ENCODE measurements at places on chromosomes 11 and 22.

- no peak for DNase-seq
These were observed 20.5 kb upstream of the EFCAB6 start for GRCh38 chr22:43832393-43833265.

DNA sequence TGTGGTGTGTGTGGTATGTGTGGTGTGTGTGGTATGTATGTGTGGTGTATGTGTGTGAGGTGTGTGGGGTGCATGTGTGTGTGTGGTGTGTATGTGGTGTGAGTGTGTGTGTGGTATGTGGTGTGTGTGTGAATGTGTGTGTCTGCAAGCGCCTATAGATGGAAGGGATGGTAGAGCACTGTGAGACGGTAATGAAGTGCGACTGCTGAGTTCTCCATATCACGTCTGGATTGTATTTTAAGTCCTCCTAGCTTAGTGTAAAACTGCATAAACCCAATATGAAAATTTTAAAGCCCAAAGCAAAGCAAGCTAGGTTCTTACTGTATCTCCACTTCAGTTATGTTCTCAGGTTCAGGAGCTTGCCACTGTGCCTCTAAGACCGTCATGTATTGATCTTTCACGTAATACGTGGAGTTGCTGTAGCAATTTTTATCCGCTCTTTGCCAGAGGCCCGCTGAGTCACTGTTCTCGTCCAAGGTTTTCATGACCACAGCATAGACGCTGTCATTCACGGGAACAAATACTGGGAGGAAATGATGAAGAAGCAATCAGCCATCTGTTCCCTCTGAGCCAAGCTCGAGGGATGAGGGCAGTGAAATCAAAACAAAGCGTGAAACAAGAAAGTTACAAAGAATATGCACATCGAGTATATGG, 5.5 kb downstream of the PLET1 start:
- DNase-seq = no peak

DNA sequence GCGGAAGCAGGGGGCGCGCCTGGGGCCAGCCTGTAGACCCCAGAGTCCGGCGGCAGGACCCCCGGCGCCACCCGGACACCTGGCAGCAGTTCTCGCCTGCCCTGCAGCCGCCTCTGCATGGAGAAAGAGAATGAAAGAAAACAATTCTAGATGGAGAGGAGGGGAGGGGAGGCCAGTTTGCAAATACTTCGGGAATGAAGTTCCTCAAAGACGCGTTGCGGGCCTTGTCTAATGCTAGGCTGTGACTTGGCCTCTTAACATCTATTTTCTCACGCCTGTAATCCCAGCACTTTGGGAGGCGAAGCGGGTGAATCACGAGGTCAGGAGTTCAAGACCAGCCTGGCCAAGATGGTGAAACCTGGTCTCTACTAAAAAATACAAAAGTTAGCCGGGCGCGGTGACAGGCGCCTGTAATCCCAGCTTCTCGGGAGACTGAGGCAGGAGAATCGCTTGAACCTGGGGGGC, 2.1 kb upstream of the BARX2 start:
- no peak for DNase-seq

- DNase-seq = peak; percentile 43
These were observed 213.5 kb downstream of the CTTN start for GRCh38 chr11:70611821-70612220.

DNA sequence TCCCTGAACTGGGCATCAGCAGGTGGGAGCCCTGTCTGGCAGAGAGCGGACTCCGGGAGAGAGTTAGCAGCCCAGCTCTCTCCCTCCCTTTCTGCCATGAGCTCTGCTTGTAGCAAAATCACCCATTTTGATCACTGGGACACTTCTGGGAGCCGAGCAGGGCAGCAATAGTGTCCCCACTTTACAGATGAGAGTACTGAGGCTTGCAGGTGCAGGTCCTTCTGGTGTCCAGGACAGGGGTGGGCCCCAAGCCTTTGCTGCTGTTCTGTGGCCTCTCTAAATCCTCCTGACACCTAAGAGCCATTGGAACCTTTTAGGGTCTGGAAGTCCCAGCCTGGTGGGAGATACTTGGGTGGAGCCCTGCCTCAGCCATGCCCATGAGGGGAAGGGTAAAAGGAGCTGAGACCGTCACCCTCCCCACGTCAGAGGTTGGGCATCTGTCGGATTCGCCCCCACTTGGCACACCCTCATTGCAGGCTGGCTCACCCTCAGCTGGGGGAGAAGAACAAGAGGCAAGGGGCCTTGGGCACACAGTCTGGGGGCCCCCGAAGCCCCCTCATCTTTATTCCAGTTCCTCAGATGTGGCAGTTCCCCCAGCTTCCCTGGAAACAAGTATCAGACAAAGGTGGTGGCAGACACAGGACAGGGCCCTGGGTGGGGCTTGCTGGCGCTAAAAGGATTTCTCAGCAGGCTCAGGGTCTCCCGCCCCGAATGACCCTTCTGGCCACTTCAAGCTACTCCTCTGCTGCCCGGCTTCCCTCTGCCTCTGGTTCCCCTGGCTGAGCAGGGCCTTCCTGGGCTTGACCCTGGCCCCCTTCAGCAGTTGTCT, 4.5 kb downstream of the RIN1 start:
- DNase-seq = no peak

GRCh38 chr11:64777449-64778222, 706 bp downstream of the SF1 start:
- DNase-seq = peak; percentile 87

Data from naive thymus-derived CD8-positive, alpha-beta T cell (primary cell).